ENCODE measurements at places on chromosomes 2 and 18. TPM values are rescaled to one million over a fixed set of nuclear protein-coding genes. Genes with fewer than 3 reads are reported as not detected.
A peak's percentile ranks its signal among the peaks of the same experiment; 100 is the strongest.

- no peak for DNase-seq
Measured at GRCh38 chr2:120401275-120402066, 55.5 kb downstream of the INHBB start.

Gene RNF181
- 145 TPM for total RNA-seq

Gene ELOA2
- total RNA-seq, result not detected

DNA sequence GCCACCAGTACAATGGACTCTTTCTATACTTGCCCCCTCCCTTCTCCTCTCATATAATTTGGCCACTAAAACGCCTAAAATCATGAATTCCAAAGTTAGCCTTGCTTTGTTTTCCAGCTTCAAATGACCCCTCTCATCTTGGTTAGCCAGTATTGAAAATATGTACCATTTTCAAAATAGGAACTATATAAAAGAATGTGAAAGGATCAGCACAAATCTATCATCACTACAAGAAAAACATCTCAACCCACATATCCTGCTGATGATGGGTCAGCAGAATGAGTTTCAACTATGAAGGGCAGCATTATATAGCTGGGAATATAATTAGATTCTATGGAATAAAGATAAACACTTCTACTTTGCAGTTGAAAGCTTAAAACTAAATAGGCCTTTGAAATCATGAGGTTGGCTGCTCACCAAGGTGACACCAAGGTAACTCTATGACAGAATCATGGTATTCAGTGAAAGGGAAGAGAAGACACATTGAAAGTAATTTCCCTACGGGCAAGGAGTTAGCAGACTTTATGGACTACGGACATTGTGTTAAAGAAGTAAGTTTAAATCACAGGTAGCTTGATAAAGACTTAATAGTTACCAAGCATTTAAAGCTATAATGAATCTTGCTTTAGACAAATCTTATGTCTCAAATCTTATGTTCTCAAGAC is 873.0 kb downstream of the CPS1 start:
- no peak for DNase-seq

Gene EFHD1
- 14.5 TPM for total RNA-seq

DNA sequence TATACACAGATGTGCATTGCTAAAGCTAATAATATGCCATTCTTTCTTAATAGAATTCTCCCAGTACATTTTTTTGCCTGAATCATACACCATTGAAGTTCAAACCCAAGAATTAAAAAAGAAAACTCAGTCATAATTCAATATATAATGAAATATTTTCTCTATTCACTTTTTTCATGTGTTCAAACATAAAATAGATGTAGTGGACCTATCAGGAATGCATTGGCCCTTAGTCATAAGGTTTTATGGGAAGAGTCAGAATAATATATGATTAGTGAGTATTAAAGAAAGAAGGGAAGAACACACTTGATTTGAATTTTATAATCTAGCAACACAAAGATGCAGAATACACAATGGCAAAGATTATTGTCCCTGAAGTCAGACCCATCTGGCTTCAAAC is 297.0 kb upstream of the COL3A1 start:
- no peak for DNase-seq

Gene LYPD1
- 0.45 TPM for total RNA-seq

GRCh38 chr2:18484625-18485024 is 75.8 kb downstream of the RDH14 start:
- DNase-seq, result no peak

GRCh38 chr2:152251811-152252210 is 76.2 kb upstream of the STAM2 start:
- no peak for DNase-seq

- no peak for DNase-seq
Measured at GRCh38 chr2:44668336-44668735, 273.2 kb upstream of the SIX3 start.

Gene AKAIN1
- not detected for total RNA-seq

Gene THSD7B
- total RNA-seq, result 1.2 TPM

Gene TMEM169
- 1.9 TPM for total RNA-seq

Gene SLC40A1
- total RNA-seq, result 115 TPM

GRCh38 chr2:137380610-137381009 is 583.7 kb upstream of the HNMT start:
- no peak for DNase-seq

GRCh38 chr2:6748406-6749067 is 117.2 kb downstream of the CMPK2 start:
- DNase-seq, result no peak

DNA sequence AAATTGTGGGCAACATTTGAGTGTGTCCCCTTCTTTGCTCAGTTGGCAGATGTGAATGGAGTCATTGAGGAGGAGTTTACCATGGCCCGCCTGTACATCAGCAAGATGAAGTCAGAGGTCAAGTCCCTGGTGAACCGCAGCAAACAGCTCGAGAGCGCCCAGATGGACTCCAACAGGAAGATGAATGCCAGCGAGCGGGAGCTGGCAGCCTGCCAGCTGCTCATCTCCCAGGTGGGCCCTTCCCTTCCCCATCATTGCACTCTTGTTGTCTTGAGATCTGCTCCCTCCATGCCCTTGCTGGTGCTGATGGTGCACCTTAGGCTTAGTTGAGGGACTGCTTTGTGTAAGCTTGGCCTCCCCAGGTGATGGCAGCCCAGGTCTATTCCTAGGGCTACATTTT is 47.5 kb upstream of the LYPD6B start:
- no peak for DNase-seq

GRCh38 chr18:21912339-21913239 is 172.0 kb downstream of the MIB1 start:
- DNase-seq, result no peak

Gene PLEKHH2
- total RNA-seq, result 27.5 TPM

DNA sequence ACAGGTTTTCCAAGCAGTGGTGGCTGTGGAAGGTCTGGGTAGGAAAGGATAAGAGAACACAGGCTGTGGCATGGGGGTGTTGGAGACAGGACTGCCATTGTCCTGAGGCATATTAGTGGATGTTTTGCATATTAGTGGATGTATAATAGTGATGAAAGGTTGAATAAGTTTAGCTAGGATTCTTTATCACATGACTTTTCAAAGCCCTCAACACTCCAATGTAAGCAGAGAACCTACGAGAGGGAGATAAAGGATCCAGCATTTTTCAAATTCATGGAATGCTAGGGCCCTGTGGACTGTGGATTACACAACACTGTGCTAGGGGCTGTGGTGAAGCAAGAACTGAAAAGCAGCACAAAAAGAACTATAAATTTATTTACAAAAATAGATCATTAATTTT is 63.2 kb downstream of the POLE4 start:
- no peak for DNase-seq

- no peak for DNase-seq
Measured at GRCh38 chr2:18932853-18933252, 343.5 kb upstream of the NT5C1B start.

DNA sequence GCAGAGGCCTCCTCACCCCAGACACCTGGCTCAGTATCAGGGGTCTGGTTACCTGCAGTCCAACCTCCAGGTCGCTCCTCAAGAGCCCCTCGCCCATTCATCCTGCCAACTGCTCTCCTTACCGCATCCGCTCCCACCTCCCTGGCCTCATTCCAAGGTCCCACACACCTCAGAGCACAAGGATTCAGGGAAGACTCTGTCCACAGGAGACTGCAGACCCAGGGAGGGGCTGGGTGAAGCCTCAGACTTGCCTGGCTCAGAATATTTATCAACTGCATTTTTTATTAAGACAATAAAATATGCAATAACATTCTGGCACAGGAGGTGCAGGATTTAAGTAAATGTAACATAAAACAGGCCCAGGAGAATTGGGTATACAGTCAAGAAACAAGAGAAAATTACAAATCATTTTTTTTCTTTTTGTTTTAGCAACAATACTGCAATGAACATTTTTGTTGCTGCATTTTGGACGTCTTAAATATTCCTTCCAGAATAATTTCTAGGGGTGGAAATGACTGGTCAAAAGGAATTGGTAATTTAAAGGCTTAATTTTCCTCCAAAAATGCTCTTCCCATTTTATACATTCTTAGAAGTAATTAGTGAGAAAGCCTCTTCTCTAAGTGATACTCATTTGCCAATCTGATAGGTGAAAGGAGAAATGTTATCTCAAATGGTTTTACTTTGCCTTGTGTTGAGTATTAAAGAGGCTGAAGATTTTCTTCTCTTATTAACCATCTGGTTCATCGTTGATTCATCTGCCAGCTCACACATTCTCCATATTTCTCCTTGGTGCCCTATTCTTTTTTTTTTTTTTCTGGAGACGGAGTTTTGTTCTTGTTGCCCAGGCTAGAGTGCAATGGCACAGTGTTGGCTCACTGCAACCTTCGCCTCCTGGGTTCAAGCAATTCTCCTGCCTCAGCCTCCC is 42.5 kb downstream of the TEX44 start:
- DNase-seq, result no peak

DNA sequence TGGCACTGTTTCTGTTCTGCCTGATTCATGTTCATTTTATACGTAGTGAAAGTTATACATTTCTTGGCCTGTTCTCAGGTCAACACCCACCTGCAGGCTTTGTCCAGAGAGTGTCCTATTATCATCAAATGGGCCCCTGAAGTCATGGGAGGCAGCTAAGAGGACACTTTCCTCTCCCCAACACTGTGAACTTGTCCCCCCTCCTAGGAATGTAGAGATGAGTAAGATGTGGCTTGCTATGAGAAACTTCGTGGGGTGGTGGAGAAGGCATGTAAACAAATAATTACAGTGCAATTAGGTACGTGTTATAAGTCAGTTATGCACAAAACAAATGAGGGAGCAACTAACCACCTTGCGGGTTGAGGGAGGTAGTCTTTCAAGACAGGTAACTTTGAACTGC is 57.9 kb downstream of the COL4A3 start:
- no peak for DNase-seq

DNA sequence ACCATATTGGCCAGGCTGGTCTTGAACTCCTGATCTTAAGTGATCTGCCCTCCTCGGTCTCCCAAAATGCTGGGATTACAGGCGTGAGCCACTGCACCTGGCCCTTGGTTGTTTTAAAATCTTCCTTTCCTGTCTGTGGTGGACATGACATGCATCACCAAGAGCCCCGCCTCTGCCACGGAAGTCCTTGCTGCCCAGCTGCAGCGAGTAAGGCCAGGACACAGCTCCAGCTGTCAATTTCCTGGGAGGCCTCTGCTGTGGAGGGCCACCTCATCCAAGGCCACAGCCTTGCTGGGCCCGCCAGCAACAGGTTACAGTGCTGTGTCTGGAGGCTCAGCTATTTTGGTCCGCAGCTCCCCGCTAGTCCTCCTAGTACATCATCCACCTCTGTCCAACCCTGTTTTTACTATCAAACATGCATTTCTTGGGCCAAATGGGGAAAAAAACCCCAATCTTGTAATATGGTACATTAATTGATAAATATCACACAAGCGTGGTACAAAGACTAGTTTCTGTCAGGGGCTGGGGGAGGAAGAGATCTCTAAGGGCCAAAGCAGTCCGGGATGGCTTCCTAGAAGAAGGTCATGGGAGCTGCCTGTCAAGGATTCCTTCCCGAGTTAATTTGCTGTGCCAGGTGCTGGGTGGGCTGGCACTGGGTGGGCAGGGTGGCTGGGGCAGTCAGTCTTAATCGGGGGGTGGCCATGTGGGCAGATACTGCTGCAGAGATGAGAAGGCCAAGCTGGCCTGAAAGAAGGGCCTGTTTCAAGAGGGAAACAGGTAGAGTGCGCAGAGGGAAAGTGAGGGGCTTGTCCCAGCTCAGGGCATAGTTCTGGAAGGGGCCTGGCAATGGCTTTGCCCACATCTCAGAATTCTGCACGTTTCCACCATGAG is 100.5 kb downstream of the INHBB start:
- no peak for DNase-seq

GRCh38 chr2:128628996-128629395 is 310.3 kb upstream of the HS6ST1 start:
- DNase-seq, result no peak

GRCh38 chr18:3450012-3450798 is at the start of gene TGIF1:
TSS of gene TGIF1 (plus strand) at chr18:3450172. CDS start at chr18:3450490, 318 bp downstream.
- DNase-seq, result peak; percentile 91

DNA sequence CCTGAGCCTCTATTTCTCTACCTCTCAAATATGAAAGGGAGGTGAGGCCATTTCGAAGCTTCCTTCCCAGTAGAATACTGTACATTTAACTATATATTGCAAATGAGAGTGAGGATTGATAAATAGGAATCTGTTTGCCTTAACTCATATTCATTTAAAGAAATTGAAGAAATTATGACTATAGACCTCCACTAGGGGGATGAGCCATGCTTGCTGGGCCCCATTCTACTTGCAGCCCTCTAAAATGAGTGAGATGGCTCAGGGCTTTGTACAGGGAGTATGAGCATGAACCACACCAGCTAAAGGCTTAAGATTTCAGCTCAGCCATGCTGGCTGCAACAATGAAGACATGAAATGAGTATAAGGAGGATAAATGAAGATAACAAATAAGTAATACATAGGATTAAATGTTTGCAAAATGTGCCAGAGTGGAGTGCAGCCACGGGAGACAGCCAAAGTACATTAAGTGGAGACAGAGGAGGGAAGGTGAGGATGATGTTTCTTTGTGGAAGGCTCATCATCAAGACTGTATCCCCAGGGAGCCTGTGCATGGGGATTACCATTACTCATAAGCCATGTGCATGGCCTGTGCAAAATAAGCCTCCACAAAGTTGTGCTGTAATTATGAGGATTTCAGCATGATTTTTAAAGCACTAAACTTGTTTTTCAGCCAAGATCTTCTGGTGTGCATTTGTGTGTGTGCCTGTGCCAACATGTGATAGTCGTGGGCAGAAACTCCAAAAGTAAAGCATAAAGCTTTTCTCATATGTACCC is 300.8 kb downstream of the CNTNAP5 start:
- no peak for DNase-seq

Gene LYG1
- not detected for total RNA-seq

Gene TEX44
- not detected for total RNA-seq

Gene WDR43
- 28.4 TPM for total RNA-seq

Gene ARHGAP15
- 10.8 TPM for total RNA-seq

- no peak for DNase-seq
Measured at GRCh38 chr2:97348265-97348664, 235.3 kb downstream of the ANKRD36 start.

DNA sequence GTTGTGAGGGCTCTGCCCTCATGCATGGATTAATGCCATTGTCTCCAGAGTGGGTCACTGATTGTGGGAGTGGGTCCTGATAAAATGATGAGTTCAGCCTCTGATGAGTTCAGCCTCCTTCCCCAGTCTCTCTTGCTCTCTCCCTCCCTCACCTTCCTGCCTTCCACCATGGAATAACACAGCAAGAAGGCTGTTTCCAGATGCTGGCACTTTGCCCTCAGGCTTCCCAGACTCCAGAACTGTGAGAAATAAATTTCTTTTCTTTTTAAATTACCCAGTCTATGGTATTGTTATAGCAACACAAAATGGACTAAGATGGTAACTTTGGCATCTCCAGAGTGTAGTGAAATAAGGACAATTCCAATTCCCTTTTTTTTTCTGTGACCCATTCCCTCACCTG is 47.1 kb upstream of the MAP4K3 start:
- no peak for DNase-seq

Gene SP140L
- total RNA-seq, result 7.4 TPM

DNA sequence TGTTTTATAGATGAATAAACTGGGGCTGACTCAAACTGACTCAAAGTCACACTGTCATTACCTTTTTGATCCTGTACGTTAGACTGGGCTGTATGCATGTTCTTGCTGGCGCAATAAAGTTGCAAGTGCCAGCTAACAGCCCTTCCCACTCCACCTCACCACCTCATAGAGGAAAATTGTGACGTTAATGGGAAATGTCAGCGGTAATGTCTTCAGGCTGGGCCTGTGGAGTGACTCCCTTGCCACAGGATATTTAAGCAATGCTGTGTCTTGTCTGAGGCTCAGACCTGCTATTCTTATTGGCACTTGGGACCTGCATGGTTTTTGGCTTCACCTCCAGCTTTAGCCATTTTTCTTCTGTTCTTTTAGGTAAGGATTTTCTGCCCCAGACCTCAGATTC is 25.2 kb upstream of the CASP10 start:
- DNase-seq, result no peak

GRCh38 chr2:241215421-241215820 is 26.9 kb downstream of the ANO7 start:
- no peak for DNase-seq
